ENCODE measurements at places on chromosomes 5 and 9.

GRCh38 chr5:83417884-83418283, 53.7 kb upstream of the VCAN start:
- no peak for DNase-seq

- DNase-seq, result no peak
These were observed 15.8 kb upstream of the LCP2 start for GRCh38 chr5:170313344-170313743.

DNA sequence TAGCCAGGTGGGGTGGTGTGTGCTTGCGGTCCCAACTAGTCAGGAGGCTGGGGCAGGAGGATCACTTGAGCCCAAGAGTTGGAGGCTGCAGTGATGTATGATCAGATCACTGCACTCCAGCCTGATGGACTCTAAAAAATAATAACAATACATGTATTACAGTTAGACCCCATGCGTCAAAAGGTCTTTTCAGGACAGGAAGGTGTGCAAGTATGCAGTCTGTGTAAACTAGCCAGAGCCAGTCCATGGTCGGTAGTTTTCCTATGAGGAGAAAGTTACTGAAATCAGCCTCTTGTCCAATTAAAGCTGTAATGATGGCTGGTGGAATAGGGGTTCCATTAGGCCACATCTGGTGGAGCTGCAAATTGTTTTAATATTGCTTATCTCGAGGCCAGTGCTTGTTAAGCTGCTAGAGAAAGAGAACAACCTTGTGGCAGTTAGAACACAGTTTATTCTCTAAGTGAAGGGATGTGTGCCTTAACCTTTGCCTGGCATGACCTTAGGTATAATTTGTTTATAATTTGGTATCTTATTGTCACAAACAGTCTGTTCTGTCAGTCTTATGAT, 1.5 kb upstream of the STOM start:
- DNase-seq, result no peak

- DNase-seq, result no peak
These were observed 87.1 kb downstream of the EHMT1 start for GRCh38 chr9:137705906-137706305.

GRCh38 chr9:133238851-133239532, 29.9 kb upstream of the OBP2B start:
- DNase-seq, result peak; percentile 89

GRCh38 chr5:36696059-36696673, 89.8 kb downstream of the SLC1A3 start:
- DNase-seq, result peak; percentile 64

- no peak for DNase-seq
These were observed 215.1 kb upstream of the TRIM32 start for GRCh38 chr9:116471944-116472506.

DNA sequence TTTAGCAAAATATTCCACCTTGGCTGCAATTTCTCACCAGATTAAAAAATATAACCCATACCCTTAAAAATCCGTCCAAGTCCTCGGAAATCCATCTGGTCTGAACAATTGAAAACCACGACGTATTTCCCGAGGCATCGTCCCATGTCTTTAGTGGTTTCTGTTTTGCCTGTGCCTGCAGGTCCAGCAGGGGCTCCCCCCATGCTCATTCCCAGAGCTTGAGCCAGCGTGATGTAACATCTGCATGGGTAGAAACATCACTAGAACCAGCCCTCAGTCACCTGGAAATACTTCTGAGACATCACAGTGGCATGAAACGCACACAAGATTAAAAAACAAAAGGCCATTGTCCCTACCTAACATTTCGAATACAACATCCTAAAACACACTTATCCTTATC, 114.0 kb downstream of the DNAH5 start:
- DNase-seq, result no peak

- no peak for DNase-seq
These were observed 14.4 kb downstream of the VDAC1 start for GRCh38 chr5:133990396-133990795.

DNA sequence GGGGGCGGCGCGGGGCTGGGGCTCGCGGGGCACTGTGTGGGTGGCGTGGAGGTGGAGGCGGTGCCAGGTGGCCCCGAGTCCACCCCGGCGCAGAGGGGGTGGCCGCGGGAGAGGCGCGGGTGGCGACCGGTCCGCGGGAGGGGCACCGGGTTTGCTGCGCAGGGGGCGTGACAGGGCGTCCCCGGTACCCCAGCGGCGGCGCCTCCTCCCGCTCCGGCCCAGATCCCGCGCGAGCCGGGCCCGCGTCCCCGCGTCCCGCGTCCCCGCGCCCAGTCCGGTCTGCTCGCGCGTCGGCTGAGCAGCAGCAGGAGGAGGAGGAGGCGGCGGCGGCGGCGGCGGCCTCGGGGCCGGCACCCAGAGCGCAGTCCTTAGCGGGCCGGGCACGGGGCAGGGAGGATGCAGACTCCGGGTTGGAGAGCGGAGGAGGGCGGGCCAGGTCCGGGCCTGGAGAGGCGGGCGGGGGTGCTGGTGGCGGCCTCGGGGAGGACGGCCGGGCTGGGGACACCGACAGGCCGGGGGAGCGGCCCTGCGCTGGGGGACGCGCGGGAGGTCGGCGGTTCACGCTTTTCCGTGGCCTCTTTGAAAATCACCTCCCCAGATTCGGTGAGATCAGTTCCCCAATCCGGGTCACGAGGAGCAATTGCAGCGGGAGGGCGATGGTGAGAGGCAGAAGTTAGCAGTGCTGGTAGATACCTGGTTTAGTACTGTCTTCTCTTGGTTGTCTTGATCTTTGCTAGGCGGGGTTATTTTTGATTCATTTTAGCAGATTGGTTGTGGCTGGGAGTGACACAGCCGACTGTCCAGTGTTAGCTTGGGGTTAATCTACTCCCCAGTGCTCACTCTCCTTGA, 1.7 kb downstream of the TRIO start:
- DNase-seq, result peak; percentile 76

- no peak for DNase-seq
These were observed 251.6 kb upstream of the PTGER4 start for GRCh38 chr5:40428126-40428525.

- no peak for DNase-seq
These were observed 402 bp downstream of the BRD8 start for GRCh38 chr5:138177941-138178515.

GRCh38 chr5:39019254-39019653, 54.9 kb downstream of the RICTOR start:
- DNase-seq, result no peak

DNA sequence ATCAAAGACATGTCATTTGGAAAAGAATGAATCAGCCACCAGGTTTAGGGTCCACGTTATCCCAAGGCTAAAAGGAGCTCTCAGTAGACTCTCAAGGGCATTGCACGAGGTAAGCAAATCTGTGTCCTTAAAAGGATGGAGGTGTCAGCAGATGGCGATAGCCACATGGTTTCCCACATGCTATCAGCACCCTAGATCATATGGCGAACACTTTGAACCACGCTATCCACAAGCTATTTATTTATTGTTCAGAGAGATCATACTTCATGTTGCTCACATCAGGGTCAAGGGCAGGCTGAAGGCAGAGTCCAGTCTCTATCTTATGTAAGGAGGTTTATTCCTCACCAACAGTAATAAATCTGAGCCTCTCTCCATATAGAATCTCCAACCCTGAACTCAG, 43.7 kb downstream of the CDH6 start:
- no peak for DNase-seq

DNA sequence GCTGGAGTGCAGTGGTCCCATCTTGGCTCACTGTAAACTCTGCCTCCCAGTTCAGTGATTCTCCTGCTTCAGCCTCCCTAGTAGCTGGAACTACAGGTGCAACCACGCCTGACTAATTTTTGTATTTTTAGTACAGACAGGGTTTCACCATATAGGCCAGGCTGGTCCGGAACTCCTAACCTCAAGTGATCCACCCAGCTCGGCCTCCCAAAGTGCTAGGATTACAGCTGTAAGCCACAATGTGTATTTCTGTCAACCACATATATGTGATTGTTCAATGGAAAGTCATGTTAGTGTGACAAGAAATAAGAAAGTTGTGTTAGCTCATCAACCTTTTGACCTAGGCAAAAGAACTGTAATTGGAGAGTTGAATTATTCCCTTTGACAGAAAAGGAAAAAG, 677.1 kb upstream of the CHD1 start:
- DNase-seq, result no peak

GRCh38 chr5:134131165-134131564, 16.7 kb downstream of the TCF7 start:
- no peak for DNase-seq

DNA sequence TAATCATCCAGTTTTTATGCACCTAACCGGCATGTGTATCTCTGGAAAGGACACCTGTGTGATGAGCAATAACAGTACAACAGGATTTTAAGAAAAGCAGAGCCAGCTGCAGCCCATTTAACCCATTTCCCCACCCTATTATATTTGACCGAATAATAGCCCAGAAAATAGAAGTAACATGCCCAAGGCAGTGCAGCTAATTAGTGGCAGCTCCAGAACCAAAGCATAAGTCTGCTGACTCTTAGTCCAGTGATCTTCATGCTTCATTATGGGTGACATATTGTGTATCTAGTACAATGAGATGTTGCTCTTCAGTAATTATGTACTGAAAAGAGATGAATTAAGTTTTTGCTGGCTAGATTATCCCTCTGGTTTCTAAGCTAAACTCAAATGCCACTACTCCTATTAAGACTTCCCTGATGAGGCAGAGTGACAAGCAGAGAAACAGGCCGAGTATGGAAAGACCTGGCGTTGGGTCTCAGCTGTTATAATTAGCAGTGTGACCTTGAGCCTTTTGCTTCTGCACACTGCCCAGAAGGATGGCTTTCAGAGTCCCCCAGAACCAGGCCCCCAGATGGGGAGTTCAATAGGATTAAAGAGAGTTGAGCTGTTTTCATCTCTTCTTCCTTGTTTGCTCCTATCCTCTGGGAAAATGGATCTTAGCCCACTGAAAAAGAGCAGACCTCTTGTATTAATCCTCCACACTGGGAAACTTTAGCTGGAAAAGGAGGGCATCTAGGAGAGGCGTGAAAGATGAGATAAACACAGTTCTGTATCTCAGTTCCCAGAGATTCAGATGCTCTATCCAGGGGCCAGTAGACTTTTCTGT, 10.8 kb upstream of the C1QTNF3 start:
- peak; percentile 39 for DNase-seq

DNA sequence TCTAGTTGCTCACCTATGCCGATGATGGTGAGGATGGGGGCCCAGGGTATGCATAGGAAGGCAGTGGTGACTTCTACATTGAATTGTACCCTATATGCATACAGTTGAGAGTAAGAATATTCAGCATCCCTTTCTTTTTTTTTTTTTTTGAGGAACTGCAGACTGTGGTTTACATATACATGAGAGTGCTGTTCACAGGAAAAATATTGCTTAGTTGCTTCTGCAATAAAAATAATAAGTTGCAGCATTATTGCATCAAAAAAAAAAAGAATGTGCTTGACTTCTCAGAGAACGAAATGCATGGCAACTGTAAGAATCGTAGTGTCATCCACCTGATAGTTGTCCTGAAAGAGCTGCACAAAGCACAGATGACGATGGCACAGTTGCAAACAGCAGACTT, 52.8 kb downstream of the PTCD2 start:
- no peak for DNase-seq

- DNase-seq, result no peak
These were observed 157.7 kb upstream of the NR3C1 start for GRCh38 chr5:143561219-143561618.

GRCh38 chr5:76867827-76868693, 18.2 kb downstream of the S100Z start:
- peak; percentile 82 for DNase-seq

DNA sequence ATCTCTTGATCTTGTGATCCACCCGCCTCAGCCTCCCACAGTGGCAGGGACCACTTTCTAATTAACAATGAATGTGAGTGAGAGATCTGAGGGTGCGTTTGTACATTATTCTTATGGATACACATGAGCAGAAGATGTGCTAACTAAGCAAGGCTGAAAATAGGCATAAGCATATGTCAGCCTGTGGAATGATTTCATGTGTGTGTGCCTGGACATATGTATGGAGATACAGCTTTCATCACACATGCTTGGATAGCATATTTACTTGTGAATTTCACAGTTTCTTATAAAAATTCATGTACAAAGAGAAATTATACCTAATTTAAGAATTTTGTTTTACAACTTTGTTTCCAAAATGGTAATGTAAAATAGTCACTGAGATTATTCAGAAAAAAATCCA, 565.6 kb downstream of the MTRR start:
- DNase-seq, result no peak

DNA sequence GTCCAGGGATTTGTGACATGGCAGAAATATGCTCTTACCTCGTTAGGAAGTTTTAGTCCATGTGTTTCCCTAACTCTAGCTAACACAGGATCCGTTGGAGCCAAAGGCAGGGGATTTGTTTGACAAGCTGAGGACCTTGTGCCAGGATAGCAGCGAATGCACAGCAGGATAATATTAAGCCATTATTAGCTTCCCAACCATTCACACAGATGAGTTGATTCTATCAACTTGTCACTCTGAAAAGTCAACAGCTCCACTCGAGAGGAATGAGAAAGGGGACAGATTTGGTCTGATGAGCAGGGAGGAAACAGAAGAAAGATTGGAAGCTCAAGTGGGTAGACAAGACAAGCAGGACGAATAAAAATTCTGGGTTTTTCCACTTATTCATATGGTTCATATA, 106.2 kb downstream of the FSTL4 start:
- DNase-seq, result peak; percentile 44

DNA sequence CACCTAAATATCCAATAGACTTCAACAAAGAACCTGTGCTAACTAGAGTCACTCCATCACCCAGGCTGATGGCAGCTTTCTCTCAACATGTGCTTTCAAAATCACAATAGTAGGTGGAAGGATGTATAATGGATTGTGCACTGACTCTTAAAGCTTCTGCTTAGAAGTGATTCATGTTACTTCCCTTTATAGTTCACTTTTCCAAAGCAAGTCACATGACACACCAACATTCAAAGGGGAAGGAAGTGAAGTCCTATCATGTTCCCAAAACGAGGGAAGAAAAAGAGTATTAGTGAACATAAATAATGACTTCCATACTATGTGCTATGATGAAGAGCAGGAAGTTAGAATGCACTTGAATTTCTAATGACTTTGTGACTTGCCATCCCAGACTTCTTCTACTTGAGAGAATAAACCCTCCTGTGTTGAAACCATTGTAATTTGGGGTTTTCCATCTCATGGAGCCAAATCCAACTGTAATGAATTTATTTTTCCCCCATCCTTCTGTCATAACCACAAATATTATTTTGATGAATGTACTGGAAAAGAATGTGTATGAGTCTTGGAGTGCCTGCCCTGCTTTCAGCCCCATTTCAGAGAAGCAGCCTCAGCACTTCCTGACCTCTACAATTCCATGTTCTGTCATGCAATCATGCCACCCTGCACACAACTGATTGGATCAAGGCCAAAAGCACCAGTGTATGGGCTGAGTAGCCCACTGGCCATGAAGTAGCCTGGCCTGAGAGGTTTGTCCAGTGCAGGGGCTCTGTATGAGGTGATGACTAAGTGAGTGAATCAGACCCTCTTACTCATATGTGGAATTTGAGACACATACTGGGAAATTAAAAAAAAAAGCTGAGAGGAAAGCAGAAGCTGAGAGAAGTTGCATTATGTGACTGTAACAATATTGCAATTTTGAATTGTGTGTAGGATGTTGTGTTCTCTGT, 525.9 kb upstream of the CLINT1 start:
- DNase-seq, result no peak

GRCh38 chr5:66812291-66812690, 216.1 kb downstream of the MAST4 start:
- DNase-seq, result no peak
